ENCODE measurements at places on chromosomes 5 and 9.

DNA sequence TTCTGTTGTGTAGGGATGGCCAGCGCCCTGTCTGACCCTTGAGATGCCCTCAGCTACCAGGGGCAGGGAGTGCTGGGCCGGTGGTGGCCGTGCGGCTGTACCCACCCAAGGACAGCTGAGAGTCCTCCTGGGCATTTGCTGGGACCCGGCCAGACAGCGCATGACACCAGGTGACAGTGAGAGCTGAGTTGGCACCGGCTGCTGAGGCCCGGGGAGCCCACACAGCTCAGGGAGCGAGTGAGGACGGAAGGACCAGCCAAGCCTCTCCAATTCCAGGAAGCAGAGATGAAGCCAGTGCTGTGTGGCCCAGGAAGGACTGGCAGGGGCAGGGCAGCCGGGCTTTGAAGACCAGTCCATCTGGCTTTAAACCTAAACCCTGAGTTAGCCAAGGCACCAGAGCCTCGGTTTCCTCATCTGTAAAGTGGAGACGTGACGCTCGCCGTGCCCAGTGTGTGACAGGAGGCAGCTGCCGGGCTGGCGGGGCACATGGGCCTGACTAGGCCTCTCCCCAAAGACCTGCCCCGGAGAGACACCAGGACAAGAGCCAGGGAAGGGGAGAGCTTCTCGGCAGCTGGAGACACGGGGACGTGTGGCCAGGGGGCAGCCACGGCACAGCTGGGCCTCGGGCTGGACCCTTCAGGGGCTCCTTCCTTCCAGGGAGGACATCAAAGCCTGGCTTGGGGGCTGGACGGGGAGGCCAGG is 3.0 kb upstream of the AGPAT2 start:
- no peak for ATAC-seq

GRCh38 chr5:159825551-159826051 is 90.7 kb upstream of the ADRA1B start:
- no peak for ATAC-seq

DNA sequence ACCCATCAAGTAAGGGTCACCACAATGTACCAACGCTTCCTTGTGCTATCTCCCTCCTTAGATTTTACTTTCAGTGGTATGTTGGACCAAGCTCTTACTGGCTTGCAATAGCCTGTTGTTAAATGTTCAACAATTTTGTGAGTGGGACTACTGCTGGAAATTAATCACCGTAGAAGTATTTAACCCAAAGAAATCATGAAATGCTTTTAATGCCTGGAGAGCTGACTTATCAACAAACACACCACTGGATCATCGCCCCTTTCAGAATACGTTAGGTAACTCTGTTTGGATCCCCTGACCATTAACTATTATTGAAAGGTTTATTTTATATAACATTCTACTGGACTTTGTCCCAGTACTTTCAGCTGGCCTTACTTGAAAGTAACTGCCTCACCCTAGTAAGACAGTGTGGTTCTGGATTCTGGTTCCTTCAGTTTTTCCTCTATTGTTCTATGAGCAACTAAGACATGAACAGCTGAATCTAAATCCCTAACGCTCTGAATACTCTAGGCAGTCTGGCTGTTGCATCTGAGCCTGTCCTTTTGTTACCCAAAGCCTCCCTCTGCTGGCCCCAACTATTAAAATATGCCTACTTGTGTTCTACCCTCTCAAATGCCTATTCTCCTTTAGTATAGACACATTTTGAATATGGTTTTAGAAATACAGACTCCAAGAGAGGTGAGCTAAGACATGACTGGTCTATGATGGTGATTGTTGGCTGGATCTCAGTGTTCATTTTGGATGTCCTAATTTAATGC is 1203.4 kb upstream of the DMAC1 start:
- no peak for ATAC-seq

- no peak for ATAC-seq
Measured at GRCh38 chr5:33379757-33380156, 61.0 kb upstream of the TARS1 start.

DNA sequence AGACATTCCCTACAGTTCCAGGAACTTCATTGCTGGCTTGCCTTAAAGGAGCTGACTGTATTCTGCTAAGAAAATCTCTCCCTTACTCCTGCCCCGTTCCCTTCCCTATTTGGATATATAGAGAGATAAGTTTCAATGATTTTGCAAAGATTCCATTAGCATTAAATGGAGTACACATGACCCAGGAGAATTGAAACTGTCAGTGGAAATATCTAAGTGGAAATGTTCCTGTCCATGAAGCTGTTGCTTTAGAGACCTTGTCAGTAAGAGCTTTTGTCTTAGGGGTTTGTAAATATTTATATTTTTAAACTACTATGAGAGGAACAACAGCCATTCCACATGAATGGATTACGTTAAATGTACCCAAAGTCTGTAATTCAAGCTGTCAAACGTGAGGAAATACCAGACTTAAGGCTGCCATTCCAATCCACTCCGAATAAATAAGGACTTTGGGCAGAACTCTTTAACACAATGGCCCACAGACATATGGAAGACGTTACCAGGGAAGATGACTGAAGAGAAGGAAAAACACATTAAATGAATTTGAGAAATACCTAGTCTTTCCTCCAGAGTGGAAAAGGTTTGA is 387.1 kb upstream of the PAPPA start:
- no peak for ATAC-seq

DNA sequence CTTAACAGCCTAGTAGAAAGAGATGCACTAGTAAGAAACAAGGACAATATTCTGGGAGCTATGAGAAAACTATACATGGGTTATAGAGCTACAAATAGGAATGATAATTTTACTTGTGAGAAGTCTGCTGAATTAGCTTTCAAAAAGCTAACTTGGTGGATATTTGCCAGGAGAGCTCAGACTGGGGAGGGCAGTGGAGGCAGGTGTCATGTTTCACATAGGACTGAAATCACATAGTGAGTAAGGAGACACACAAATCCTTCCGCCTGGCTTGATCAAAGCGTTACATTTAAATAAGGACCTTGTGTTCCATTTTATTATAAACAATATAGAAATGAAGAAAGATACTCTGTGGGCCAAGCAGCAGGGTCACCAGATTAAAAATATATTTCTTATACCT is 235.0 kb downstream of the ISL1 start:
- no peak for ATAC-seq

DNA sequence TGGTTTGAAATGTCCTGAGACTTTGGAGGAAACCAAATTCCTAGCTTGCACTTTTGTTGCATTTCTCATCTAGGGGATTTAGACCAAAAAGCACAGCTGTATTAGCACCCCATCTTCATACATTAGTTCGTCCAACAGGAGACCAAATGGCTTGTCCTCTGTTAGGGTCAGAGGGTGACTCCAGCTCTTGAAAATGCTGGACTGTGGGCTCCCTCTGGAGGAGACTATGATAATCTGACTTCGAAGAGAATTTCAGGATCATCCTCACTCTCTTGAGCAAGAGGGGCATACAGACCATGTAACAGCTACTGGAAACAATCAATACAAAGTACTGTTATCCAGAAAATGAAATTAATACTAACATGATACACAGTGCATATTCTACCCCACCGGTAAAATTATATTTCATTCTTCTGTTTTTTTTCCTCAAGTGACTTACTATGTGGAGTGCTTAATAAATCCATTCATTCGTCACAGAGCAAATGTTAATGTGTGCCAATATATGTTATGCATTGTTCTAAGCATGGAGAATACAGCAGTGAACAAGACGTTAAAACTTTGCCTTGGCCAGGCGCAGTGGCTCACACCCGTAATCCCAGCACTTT is 63.7 kb upstream of the PPP2CA start:
- no peak for ATAC-seq

GRCh38 chr5:32387211-32387610 is 57.3 kb downstream of the ZFR start:
- no peak for ATAC-seq

DNA sequence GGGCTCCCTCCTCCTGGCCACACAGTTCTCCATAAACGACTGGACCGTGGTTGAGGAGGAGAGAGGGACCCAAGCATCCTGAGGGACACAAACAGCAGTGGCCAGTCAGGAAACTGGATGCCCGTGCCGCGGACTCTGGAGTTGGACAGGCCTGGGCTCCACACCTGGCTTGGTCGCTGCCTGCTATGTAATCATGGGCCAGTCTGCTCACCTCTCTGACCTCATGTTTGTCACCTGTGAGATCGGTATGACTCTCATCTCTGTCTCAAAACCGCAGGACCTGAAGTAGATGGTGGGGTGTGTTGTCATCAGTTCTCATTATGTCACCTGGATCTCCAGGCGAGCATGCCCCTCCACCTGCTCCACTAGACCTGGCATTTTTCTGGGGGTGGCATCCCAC is 14.5 kb downstream of the CXXC5 start:
- ATAC-seq = no peak

- ATAC-seq = no peak
Measured at GRCh38 chr5:147902609-147903115, 3.7 kb downstream of the C5orf46 start.

- no peak for ATAC-seq
Measured at GRCh38 chr9:81244631-81245030, 444.7 kb downstream of the TLE1 start.

DNA sequence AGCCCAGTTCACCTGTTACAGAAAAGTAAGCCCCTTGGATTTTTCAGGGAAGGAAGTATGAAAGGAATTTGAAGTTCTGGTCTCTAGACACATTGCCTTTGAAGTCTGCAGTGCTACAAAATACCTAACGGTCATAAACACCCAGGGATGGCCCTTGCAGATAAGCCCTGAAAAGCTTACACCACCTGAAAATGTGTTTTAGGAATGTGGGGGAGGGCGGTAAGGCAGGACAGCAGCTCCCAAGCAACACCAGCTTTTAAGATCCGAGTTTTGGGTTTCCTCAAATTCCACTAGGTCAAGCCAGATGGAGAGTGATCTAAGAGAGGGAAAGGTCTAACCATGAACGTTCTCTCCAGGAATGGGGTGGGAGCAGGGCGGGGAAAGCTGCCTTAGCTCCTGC is 114.1 kb upstream of the PANK3 start:
- no peak for ATAC-seq
